ENCODE measurements at places on chromosomes 4 and X.
A peak's percentile ranks its signal among the peaks of the same experiment; 100 is the strongest.

DNA sequence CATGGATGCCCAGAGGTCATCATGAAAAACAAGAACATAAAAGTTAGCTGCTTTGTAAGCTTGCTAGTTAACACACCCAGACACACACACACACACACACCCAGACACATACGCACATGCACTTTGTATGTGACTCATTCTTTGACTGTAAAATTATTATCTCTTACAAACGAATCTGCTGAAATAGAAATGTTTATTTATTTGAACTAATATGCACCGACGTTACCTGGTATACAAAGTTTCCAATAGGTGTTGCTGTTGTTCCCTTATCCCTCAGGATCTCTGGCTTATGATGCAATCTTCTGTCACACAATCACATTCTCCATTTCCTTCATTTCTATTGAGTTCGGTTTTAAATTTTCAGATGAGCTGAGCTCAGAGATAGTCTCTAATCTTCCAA is 209.3 kb downstream of the PTTG2 start:
- DNase-seq, result no peak

GRCh38 chrX:39476604-39477021 is 621.1 kb downstream of the BCOR start:
- DNase-seq, result no peak

DNA sequence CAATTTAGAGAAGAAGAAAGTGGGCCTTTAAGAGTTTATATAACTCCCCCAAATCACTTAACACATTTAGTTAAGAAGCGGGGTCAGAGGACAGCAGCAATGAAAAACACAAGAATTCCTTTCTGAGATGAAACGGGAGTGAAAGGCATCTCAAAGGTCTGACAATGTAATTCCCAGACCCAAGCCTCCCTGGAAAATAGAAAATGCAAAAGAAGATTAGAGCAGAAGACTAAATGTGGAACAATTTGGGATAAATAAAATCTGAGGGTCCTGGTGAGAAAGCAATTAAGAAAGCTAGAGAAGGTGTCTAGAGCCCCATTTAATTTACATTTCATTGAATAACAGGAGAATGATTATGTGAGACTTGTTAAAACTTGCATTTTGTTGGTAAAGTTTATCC is 19.1 kb upstream of the ART3 start:
- no peak for DNase-seq

- no peak for DNase-seq
Observed at GRCh38 chrX:53474707-53475106, 40.5 kb upstream of the HSD17B10 start.

- no peak for DNase-seq
Observed at GRCh38 chr4:47498899-47499298, 13.8 kb downstream of the ATP10D start.

- DNase-seq, result no peak
Observed at GRCh38 chr4:43066415-43066814, 173.9 kb downstream of the GRXCR1 start.

- DNase-seq, result no peak
Observed at GRCh38 chr4:38452009-38452408, 212.0 kb upstream of the KLF3 start.

- no peak for DNase-seq
Observed at GRCh38 chr4:88418411-88418810, 38.5 kb upstream of the HERC5 start.

DNA sequence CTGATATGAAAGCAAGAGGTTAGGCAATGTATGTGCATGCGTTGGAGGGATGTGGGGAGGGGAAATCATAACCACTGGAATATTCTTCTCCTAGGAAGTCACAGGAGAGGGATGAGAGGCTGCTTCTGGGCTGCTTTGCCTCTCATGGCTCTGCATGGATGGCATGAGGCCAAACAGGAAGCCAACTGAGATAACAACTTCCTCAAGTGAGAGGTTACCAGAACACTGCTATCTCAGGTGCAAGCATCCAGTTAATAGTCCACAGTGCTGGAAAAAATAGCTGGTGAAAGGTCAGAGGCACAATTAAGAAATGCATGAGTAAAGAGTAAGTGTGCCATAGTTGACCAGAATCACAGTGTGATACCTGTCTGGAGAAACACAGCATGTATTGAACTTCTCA is 113.3 kb downstream of the ELOVL6 start:
- DNase-seq, result no peak

DNA sequence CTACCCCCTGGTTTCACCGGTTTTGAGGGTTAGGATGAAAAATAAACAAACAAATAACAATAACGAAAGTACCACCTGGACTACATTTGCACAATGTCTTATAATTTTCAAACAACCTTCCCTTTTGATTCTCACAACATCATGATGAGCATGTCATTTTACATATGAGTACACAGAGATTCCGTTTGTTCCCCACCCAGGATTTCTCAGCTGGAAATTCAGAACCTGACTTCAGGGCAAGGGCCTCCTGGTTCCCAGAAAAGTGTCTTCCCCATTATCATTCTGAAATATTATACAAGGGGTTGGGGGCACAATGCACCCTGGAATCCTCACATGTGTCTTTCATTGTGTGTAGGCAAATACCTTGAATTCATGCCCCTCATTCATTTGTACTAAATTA is 135.8 kb upstream of the NOCT start:
- DNase-seq, result no peak

GRCh38 chrX:13938051-13938828 is 91.5 kb downstream of the GEMIN8 start:
- peak; percentile 82 for DNase-seq

DNA sequence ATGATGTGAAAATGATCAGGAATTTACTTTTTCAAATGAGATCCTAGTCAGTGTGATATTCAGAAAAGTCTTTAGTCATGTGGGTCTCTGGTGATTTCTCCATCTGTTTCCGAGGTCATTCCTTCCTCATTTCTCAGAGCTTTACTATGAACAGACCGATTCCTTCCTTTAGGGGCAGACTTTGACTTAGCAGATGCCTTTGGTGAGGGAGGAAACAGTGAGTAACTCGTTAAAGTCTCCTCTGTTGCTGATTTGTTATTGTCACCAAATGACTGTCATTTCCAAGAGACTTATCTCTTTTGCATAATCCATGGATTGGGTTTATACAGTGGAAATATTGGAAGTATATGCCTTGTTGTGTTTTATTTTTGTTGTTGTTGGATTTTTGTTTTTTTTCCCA is 76.2 kb upstream of the CD99 start:
- no peak for DNase-seq

DNA sequence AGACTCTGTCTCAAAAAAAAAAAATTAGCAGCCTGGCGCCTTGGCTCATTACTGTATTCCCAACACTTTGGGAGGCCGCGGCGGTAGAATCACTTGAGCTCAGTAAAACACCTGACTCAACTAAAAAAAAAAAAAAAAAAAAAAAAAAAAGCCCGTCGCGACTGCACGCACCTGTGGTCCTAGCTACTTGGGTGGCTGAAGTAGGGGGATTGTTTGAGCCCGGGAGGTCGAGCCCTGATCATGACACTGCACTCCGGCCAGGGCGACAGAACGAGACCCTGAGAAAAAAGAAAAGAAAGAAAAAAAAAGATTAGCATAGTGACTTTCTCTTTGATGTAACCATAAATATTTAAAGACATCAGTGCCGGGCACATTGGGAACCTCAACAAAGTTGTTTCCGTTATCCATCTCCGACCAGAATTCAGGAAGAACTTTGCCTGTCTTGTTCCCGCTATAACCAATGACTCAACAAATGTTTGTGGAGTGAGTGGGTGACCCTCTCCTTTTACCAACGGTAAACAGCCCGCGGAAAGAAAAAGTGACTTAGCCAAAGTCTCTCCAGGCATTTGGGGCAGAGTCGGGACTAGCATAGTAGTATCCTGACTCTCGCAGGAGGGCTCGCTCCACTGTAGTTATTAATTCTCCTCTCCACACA is 553 bp upstream of the MED28 start:
- no peak for DNase-seq

DNA sequence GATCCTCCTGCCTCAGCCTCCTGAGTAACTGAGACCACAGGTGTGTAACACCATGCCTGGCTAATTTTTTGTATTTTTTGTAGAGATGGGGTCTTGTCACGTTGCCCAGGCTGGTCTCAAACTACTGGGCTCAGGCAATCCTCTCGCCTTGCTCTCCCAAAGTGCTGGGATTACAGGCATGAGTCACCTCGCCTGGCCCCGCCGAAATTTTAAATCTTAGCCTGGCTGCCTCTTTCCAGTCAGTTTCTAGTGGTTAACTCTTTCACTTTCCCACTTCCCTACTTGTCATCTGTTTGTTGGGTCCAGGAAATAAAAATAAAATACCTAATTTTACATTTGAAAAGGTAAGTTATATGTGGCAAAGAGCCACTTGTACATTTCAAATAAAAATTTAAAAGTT is 62.4 kb downstream of the TMEM165 start:
- no peak for DNase-seq

DNA sequence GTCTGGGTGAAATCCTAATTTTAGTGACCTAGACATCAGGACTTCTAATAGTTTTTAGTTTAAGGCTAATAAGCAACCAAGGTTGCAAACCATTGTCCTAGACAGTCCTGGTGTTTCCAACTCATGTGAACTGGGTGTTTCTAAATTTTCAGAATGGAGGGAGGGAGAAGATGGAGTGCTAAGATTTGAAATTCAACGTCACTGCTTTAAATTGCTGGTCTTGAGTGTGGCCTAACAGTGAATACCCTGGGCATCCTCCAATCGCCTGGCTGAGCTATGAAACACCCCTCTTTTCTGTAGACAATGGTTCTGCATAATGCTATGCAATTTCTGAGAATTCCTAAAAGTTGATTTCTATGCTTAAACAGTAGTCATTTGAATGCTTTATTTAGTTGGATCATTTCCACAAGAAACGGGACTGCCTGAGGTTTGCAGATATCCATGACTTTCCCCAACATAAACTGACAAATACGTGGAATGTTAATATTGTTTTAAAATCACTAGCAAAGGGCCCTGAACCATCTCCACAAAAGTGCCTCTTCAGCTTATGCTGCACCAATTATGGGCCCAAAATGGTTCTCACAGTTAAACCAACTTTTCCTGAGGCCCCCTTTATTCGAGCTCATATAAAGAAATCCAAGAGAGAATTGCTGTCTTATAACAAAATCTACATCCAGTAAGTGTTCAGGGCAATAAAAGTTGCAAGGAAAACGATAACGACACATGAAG is 1.1 kb downstream of the FBXL5 start:
- DNase-seq, result no peak

GRCh38 chr4:15110120-15110571 is 107.9 kb downstream of the CPEB2 start:
- no peak for DNase-seq

GRCh38 chr4:174388461-174389145 is 104.9 kb downstream of the CEP44 start:
- no peak for DNase-seq

- peak; percentile 72 for DNase-seq
Observed at GRCh38 chr4:110196871-110197528, 1.4 kb downstream of the ELOVL6 start.

DNA sequence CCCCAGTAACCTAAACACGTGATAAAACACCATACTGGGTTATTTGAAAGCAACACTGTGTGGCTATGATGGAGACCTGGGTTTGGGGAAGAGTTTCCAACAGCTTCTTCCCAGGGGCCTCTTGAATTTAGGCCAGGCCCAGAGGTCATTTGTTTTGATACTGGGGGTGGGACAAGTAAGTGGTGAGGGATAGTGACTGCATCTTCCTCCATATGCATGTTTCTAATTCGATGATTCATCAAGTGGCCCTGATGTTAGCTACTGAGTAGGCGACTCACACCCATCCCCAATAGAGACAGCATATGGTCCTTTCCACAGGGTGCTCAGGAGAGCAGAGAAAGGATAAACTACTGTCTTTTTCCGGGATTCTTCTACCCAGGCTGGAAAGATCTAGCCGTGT is 2.7 kb downstream of the NDP start:
- no peak for DNase-seq

DNA sequence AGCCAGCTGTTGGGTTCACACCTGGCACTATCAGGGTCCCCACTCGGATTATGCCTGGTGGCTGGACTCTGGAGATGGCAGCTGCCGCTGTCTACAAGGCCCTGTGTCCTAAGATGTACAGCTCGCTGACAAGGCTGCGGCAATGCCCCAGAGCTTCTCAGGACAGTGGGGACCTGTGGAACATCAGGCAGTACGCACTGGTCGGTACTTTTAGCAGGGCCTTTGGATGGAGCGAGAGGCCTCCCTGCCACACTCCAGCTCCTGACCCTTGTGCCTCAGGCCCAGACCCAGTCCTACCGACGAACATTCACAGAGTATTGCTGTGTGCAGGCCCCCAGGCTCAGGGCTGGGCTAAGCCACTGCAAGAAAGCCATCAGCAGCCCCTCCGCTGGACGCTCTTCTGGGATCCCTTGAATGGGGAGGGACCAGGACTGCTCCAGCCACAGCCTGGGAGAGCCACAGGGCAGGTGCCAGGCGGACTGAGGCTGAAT is 45.7 kb upstream of the HMX1 start:
- DNase-seq, result peak; percentile 52

- no peak for DNase-seq
Observed at GRCh38 chr4:47468706-47469365, 5.3 kb upstream of the COMMD8 start.

DNA sequence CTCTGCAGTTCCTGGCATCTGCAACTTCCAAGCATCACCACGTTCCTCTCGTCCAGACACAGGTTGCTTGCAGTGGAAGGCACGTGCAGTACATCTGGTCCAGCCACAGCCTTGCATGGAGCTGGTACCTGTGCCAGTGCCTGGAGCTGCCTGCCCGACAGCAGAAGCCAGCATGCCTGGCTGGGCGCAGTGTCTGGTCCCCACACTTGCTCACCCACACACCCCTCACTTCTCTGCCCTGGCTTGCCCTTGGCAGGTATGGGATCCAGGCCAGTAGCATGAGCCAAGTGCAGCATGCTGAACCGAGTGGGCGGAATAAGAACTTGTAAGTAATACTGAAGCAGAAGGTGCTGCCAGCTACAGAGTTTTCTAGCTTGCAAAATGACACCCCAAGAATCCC is 39.9 kb downstream of the SH3BGRL start:
- DNase-seq, result no peak

GRCh38 chr4:1987296-1987695 is 21.5 kb downstream of the NELFA start:
- no peak for DNase-seq

- no peak for DNase-seq
Observed at GRCh38 chrX:49116716-49117115, 6.8 kb downstream of the GPKOW start.

DNA sequence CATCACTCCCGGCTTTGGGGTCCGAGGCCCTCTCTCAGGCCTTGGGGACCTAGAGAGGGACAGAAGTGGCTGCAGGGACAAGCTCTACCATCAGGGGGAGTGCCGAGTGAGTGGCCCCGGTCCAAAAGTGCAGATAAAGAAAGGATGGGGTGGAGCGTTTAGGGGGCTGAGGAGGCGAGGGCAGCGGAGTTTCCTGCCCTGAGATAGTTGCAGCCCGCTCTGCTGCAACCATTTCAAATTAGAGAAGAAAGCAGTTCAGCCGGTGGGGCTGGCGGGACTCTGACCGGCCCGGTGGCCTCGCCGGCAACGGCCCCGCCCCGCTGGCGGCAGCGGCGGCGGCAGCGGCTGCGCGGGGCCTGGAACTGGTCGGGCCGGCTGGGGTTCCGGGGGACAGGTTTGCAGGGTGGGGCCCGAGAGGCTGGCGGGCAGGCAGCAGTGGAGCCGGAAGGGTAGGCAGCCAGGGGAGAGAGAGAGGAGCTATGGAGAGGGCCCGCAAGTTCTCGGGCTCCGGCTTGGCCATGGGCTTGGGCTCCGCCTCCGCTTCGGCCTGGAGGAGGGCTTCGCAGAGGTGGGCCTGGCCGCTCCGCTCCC is 7.6 kb downstream of the DLG3 start:
- DNase-seq, result no peak

Measured in suprapubic skin (tissue), 4 donors.